ENCODE measurements at places on chromosomes 13 and 19.

DNA sequence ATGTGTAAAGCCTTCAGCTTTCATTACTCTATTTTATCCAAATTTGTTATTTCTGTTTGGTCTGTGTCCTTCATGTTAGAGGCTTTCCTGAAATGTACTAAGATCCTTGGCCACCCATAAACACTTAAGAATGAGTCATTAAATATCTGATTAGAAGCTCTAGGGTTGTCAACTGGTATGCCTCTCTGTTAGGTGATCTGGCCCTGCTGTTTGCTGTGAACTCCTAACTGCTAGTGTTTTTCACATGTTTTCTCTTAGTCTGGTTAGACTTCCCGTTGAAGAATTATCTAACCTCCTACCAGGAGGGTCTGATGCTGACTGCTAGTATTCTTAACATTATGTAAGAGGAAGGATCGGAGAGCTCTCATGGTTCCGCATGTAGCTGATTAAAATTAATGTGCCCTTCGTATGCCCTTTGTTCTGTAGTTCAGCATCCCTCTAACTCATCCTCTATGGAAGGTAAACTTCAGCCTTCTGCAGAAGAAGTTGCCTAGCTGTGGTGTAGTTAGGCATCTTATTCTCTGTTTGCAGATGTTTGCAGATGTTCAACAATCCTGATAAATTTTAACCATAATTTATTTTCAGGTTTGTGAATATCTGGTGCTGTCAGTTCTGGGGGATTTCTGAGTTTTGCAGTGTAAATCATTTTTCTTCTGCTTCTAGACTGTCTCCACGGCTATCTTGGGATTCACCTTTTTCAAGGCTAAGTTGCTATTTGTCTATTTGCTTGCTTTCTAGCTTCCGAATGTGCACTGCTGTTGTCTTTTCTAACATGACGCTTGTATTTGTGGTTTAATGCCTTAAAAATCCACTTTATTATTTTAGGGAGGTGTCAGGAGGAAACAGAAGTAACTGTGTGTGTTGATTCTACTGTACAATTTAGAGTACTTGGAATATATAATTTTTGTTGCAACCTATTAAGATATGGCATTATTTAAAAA lies 207.2 kb upstream of the SPRY2 start:
- no peak for DNase-seq

- DNase-seq = no peak
Observed at GRCh38 chr19:30884146-30884812, 465.0 kb downstream of the TSHZ3 start.

GRCh38 chr19:4054441-4055208 lies 12.1 kb downstream of the ZBTB7A start:
- no peak for DNase-seq

DNA sequence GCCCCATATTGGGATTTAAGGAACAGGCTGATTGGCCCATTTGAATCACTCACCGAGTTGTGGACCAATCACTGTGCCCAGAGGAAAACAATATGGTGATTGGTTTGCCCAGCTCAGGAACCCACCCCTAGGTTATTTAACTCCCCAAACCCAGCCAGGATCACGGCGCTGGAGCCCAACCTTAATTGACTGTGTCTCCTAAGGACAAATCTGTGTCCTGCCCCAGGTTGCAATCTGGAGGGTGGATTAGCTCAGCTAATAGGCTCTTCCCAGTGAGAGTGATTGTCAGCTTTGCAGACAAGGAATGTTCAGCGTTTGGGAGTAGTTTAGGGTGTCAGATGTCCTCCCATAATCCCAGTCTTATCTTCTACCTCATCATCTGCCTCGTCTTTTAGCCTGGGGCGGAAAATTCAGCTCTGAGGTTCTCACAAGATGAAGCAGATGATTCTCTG lies 3.5 kb upstream of the ZNF358 start:
- DNase-seq = peak; percentile 86

DNA sequence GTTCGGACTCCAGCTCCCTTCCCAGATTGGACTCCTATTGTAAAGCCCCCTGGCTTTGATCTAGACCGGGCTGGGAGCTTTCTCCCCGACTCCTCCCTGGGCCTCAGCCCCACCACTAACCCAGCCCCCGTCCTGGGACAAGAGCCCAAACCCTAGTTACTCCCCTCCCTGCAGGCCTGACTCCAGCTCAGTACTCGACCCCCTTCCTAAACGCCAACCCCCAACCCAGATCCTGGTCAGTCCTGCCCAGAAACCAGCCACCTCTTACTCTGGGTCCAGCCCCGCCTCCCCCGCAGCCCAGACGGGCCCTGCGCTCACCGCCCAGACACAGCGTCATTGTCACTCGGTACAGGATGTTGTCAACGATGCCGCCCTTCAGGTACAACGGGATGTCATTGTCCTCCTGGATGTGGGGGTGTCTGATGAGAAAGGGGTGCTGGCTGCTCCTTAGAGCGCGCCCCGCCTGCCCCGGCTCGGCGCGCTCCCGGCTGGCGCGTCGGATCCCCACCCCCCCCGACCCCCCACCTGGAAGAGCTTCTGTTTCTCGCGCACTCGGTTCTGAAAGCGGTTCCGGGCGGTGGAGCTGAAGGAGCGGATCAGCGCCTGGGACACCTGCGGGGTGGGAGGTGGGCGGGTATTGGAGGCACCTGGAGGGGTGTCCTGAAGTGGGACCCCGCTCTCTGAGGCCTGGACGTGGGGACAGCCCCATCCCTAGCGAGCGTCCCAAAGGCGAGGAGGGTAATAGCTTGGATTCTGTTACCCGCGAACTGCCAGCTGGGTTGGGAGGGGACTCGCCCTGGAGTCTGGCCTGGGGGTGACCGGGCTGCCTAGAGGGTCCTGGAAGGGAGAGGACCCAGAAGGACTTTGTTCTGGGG lies 866 bp downstream of the COX7A1 start:
- DNase-seq = peak; percentile 36

DNA sequence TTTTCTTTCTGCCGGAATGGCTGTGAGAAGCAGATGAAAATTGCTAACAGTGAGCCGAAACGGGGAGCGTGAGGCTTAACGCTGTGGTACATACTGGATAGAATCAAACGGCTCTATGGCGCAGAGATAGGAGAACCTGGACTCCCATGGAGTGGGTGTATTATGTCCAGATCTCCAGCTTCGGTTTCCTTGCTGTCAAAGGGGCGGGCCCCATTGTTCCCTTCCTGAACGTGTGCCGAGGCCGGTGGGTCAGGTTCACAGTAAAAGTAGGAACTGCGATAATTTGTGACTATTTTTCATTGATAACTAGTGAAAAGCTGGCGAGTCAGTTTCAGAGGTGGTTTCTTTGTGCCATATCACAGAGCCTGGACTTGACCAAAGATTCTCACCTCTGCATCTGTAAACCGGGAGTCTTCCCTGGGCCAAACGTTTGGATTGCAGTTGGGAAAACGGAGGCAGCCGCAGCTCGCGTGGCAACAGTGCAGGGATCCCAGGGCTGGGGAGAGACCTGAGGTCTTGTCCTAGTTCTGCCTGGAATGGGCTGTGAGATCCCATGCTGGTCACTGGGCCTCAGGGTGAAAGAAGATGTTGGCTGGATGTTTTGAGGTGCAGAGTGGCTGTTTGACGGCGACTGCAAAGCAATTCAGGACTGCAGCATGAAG lies 752 bp downstream of the RPL18A start:
- DNase-seq = no peak

DNA sequence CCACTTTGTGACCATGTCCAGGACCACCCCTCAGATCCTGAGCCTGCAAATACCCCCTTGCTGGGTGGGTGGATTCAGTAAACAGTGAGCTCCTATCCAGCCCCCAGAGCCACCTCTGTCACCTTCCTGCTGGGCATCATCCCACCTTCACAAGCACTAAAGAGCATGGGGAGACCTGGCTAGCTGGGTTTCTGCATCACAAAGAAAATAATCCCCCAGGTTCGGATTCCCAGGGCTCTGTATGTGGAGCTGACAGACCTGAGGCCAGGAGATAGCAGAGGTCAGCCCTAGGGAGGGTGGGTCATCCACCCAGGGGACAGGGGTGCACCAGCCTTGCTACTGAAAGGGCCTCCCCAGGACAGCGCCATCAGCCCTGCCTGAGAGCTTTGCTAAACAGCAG lies 7.7 kb upstream of the CEACAM7 start:
- DNase-seq = no peak

DNA sequence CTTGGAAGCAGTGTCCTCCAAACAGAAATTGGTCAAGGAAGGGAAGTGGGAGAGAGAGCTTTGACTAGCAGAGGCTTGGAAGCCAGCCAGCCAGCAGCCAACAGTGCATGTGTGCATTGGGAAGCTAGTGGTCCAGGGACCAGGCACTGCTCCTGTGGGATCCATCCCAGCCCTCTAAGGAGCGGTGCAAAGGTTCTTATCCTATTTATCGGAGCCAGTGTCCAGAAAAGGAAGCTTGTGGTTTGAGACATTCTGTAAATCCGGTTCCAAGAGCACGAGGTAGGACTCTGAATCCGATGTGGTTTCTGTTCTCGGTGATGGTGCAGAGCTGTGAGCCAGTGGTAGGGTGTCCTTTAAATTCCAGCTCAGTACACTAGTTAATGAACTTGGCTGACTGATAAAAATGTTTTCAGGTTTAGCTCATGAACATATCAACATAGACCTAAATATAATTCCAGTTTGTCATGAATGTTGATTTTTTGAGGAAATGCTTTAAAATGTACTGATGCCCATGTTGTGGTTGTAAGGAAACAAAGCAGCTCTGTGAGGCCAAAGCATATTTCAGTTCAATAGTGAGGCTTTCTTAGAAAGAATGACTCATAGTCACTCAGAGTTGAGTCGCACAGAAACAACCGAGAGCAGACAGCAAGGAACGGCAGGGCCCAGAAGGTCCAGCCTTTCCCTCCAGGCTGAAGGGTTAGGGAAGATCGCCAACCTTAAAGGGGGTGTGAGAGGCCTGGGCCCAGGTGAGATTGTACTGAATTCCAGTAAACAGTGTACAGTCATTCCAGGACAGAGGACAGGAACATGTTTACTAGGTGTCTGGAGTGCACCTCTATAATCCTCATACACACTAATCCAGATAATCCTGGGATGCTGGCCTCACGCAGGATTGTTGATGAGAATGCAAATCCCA lies 21.5 kb upstream of the GARRE1 start:
- peak; percentile 71 for DNase-seq

DNA sequence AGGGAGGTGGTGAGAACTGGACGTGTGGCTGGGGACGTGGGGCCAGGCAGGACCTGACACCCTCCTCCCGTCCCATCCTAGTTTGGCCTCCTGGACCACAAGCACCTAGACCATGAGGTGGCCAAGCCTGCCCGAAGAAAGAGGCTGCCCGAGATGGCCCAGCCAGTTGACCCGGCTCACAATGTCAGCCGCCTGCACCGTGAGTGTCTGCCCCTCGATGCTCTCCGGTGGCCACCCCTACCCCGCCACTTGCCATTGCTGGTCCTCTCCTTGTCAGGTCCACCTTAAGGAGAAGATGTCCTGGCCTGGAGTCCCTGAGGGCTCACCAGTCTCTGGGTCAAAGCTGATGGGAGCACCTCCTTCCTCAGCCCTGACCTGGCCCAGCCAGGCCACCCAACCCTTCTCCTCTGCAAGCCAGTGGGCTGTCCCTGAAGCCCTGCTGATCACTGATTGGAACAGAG lies 2.2 kb downstream of the ANGPTL4 start:
- no peak for DNase-seq

GRCh38 chr19:45768655-45768983 lies 433 bp downstream of the SIX5 start:
- no peak for DNase-seq

- DNase-seq = no peak
Observed at GRCh38 chr19:9155591-9155990, 15.4 kb downstream of the ZNF317 start.

- no peak for DNase-seq
Observed at GRCh38 chr19:18487576-18488402, 34.1 kb downstream of the ELL start.

DNA sequence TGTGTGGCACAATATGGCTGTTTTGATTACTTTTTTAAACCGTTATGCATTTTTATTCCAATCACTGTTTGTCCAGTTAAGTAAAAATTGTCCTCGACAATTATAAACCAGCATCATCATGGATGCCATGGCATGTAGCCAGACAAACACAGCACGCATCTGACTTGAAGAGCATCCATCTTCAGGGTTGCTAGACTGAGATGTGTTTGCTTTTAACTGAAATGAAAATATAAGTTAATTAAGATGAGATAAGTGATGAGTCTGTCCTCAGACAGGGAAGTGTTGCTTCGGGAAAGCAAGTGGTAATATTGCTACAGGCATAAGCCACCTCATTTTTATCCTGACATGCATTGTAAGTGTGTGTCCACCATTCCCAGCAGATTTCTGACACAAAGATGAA lies 92.8 kb upstream of the TPP2 start:
- DNase-seq = no peak

DNA sequence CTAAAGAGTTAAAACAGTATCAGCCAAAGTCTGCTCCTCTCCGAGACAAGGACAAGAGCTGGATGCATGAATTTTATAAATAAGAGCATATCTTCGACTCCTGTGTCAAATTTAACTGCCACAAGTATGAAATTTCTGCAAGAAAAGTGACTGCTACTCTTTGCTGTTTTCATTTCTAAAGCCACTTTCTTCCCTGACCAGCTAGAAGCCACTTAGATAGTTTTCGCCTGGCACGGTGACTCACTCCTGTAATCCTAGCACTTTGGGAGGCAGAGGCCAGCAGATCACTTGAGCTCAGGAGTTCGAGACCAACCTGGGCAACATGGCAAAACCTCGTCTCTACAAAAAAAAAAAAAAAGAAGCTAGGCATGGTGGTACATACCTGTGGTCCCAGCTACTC lies 61.3 kb downstream of the ENOX1 start:
- DNase-seq = no peak

DNA sequence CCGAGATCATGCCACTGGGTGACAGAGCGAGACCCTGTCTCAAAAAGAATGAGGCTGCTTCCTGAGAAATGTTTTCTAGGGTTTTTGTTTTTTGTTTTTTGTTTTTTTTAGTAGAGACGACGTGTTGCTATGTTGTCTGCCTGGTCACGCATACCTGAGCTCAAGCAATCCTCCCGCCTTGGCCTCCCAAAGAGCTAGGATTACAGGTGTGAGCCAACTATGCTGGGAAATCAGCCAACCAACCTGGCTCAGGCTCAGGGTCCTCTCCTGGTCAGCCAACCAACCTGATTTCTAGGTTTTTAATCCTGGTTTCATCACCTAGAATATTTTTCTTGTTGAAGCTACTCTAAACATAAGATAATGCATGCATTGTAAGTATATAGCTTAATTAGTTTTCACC lies 7.8 kb downstream of the DHX34 start:
- DNase-seq = no peak

- peak; percentile 94 for DNase-seq
Observed at GRCh38 chr19:12913011-12913561, 6.0 kb downstream of the SYCE2 start.
